Activated T-helper 2 cell treated with anti-CD3 and anti-CD28 coated beads, Interferon-gamma antibody, Interleukin-2, Interleukin-4, amounts not matched to agents 10 μg/mL and 5 μg/mL and 100 μg/mL, durations not matched to agents 14 hours and 24 hours and 36 hours (primary cell): ENCODE measurements at places on chromosomes 2 and 18. TPM values are rescaled to one million over a fixed set of nuclear protein-coding genes. Genes with fewer than 3 reads are reported as not detected.

DNA sequence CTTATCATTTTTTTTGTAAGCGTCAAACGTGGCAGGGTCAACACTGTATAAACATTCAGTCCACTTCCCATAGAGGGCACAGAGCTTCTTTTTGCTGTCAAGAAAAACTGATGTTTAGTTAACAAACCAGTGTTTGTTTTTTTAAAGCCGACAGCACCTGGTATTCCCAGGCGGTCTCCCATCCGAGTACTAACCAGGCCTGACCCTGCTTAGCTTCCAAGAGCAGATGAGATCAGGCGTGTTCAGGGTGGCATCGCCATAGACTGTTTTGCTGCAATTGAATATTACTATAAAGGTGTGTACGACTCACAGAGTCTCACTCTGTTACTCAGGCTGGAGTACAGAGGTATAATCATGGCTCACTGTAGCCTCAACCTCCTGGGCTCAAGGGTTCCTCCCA lies 31.5 kb downstream of the CABYR start:
- H3K36me3 ChIP-seq = no peaks in the 10 kb centered on the region
- peaks cover 13% of the 10 kb centered on the region for H3K27me3 ChIP-seq
- no peak for DNase-seq

GRCh38 chr2:235860111-235860510 lies 308.1 kb downstream of the GBX2 start:
- H3K27ac ChIP-seq = no peak overlapping the region
- DNase-seq = no peak
- H3K36me3 ChIP-seq = no peaks in the 10 kb centered on the region
- no peaks in the 10 kb centered on the region for H3K4me1 ChIP-seq
- H3K27me3 ChIP-seq = peaks cover 5% of the 10 kb centered on the region

- H3K27ac ChIP-seq = peak overlapping the region; percentile 5
- H3K4me1 ChIP-seq = peaks cover 74% of the 10 kb centered on the region
- no peak for DNase-seq
- H3K27me3 ChIP-seq = no peaks in the 10 kb centered on the region
- peaks cover 65% of the 10 kb centered on the region for H3K36me3 ChIP-seq
These were observed 6.5 kb downstream of the DGUOK start for GRCh38 chr2:73933194-73933593.

GRCh38 chr2:209614690-209615369 lies 156.8 kb upstream of the UNC80 start:
- H3K27ac ChIP-seq = no peak overlapping the region
- no peaks in the 10 kb centered on the region for H3K4me1 ChIP-seq
- no peak for DNase-seq
- H3K27me3 ChIP-seq = no peaks in the 10 kb centered on the region
- H3K4me3 ChIP-seq = no peak overlapping the region

The TDRD15 gene
- total RNA-seq = not detected in 2 replicates

GRCh38 chr2:165863810-165864261 lies 69.8 kb upstream of the GALNT3 start:
- H3K4me3 ChIP-seq = no peak overlapping the region
- peaks cover 9% of the 10 kb centered on the region for H3K36me3 ChIP-seq
- DNase-seq = no peak
- H3K4me1 ChIP-seq = peaks cover 3% of the 10 kb centered on the region
- H3K27me3 ChIP-seq = no peaks in the 10 kb centered on the region

GRCh38 chr18:1048032-1048431 lies 143.4 kb downstream of the ADCYAP1 start:
- no peaks in the 10 kb centered on the region for H3K36me3 ChIP-seq
- no peaks in the 10 kb centered on the region for H3K4me1 ChIP-seq
- DNase-seq = no peak
- no peak overlapping the region for H3K27ac ChIP-seq
- no peak overlapping the region for H3K4me3 ChIP-seq

GRCh38 chr2:11537951-11538350 lies 4.1 kb downstream of the GREB1 start:
- no peaks in the 10 kb centered on the region for H3K4me1 ChIP-seq
- no peaks in the 10 kb centered on the region for H3K36me3 ChIP-seq
- no peak for DNase-seq

GRCh38 chr2:42893047-42893758 lies 100.8 kb upstream of the HAAO start:
- no peaks in the 10 kb centered on the region for H3K36me3 ChIP-seq
- no peak overlapping the region for H3K4me3 ChIP-seq
- no peak for DNase-seq
- H3K4me1 ChIP-seq = no peaks in the 10 kb centered on the region

DNA sequence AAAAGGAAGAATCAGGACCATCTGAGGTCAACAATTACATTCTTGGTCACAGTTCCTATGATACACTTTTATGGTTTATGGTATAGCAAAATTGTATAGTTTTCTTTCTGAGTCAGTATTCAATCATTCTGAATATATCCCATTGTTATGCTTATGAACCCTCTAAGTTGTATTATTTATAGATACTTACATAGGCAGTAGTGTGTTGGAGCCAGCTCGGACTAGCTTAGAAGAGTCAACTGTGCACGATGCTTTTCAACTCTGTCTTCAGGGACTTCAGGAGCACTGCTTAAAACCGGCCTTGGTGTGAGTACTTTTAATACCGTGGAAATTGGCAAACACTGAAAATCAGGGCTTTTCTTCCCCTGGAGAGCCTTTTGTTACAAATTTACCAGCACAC lies 215.7 kb downstream of the IKZF2 start:
- peaks cover 2% of the 10 kb centered on the region for H3K27me3 ChIP-seq
- peaks cover 18% of the 10 kb centered on the region for H3K4me1 ChIP-seq
- H3K27ac ChIP-seq = no peak overlapping the region

DNA sequence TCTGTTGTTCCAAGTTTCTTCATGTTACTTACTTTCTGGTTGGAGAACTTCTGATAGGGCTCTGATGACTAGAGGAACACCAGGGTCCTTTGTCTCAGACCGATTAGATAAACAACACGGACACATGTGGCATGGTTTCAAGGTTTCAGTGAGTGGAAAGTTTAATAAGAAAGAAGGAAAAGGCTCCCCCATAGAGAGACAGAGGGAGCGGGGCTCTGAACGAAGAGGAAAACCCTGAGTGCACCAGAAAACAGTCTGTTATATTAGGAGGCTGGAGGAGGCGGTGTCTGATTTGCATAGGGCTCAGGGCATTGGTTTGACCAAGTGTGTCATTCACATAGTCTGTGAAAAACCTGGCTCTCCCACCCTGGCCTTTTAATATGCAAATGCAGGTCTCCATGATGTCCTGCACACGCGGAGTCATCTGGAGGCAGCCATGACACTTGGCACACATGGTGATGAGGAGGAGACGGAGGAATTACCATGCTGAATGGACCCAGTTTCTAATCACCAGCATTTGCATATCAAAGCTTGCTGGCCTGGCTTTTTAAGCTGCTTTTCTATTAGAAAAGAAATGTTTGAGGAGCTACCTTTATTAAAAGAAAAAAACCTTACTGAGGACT lies 94.2 kb downstream of the PTPN4 start:
- peaks cover 16% of the 10 kb centered on the region for H3K4me1 ChIP-seq
- H3K4me3 ChIP-seq = no peak overlapping the region
- no peak for DNase-seq
- H3K27me3 ChIP-seq = no peaks in the 10 kb centered on the region

The DSG2 gene
- total RNA-seq = 1.4 and 1.7 TPM in 2 replicates

DNA sequence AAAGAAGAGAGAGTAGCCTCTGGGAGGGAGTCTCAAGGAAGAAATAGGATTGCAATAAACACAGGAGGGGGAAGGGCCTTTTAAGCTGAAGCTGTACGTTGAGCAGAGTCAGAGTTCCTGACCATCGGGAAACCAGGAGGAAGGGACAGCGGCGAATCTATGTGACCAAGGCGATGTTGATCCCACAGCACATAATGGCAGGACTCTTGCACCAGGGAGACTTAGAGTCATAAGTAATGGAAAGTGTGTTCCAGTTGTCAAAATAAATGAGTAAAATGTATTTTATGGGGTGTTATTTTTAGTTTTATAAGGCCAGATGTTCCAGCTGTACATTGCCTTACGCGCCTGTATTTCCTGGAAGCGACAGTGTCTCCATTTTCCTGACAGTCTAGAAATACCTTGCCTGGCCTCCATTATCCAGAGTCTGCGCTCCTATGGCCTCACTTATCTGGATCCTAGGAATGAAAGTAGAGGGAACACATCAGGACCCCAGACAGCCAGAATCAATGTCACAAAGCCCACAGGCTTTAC lies 152.8 kb upstream of the COPS8 start:
- peaks cover under 1% of the 10 kb centered on the region for H3K4me1 ChIP-seq
- peaks cover 18% of the 10 kb centered on the region for H3K27me3 ChIP-seq
- no peak overlapping the region for H3K4me3 ChIP-seq
- H3K27ac ChIP-seq = no peak overlapping the region

- no peak for DNase-seq
- H3K36me3 ChIP-seq = no peaks in the 10 kb centered on the region
- H3K4me3 ChIP-seq = no peak overlapping the region
- no peaks in the 10 kb centered on the region for H3K27me3 ChIP-seq
- H3K4me1 ChIP-seq = peaks cover 2% of the 10 kb centered on the region
These were observed 163.2 kb downstream of the WDPCP start for GRCh38 chr2:63425079-63425416.

DNA sequence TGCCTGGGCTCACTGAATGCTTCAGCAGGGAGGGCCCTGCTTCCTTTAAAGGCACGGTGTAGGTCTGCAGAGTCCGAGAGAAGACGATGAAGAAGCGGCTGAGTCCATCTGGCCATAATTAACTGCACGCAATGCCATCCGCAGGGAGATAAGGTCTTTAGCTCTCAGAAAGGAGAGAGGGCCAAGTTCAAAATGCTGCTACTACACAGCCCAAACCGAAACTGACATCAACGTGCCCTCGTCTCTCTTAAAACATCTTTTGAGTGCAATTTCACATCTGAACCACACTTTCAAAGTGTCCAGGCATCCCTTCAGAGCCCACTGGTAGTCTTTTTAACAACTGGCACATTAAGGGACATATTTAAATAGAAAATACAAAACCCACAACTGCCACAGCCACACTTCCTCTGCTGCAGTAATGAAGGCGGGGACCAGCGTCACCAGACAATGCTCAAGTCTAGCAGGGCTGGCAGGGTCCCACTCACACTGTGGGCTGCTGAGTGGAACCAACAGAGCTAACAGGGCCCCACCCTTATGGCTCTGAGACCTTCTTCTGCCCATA lies 35.8 kb downstream of the ST3GAL5 start:
- peak overlapping the region; percentile 75 for H3K4me3 ChIP-seq
- H3K4me1 ChIP-seq = peaks cover 62% of the 10 kb centered on the region
- peak overlapping the region; percentile 99 for H3K27ac ChIP-seq
- H3K36me3 ChIP-seq = peaks cover 57% of the 10 kb centered on the region
- no peaks in the 10 kb centered on the region for H3K27me3 ChIP-seq

The DYNC1I2 gene
- 65.9 and 69.5 TPM in 2 replicates for total RNA-seq

The LYG1 gene
- 2.0 and 2.2 TPM in 2 replicates for total RNA-seq

DNA sequence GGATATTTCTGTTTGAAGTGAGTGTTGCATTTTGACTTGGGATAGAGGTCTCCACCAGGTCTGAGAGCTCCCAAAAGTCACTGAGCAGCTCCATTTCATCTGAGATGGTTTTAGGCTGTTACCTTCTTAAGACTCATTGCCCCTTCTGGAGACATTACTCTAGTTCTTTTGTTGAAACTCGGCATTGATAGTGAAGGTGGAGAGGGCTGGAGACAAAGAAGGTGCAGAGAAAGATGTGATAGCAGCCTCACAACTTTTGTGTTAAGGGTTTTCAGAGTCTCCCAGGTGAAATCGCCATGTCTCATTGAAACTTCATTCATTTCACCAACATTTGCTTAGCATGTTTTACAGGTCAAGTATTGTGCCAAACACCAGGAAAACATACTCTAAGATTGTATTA lies 219.6 kb downstream of the INSIG2 start:
- peaks cover 4% of the 10 kb centered on the region for H3K4me1 ChIP-seq
- no peak for DNase-seq
- no peak overlapping the region for H3K4me3 ChIP-seq
- peaks cover 12% of the 10 kb centered on the region for H3K27me3 ChIP-seq
- no peak overlapping the region for H3K27ac ChIP-seq
- no peaks in the 10 kb centered on the region for H3K36me3 ChIP-seq
